ENCODE measurements at places on chromosomes 5 and 9.

GRCh38 chr5:60209146-60209840 lies 315.8 kb upstream of the PDE4D start:
- no peak for DNase-seq

GRCh38 chr9:124660341-124660801 lies 110.7 kb downstream of the NR6A1 start:
- DNase-seq: peak; percentile 44

GRCh38 chr5:127656825-127657224 lies 7.9 kb downstream of the CTXN3 start:
- DNase-seq: no peak

DNA sequence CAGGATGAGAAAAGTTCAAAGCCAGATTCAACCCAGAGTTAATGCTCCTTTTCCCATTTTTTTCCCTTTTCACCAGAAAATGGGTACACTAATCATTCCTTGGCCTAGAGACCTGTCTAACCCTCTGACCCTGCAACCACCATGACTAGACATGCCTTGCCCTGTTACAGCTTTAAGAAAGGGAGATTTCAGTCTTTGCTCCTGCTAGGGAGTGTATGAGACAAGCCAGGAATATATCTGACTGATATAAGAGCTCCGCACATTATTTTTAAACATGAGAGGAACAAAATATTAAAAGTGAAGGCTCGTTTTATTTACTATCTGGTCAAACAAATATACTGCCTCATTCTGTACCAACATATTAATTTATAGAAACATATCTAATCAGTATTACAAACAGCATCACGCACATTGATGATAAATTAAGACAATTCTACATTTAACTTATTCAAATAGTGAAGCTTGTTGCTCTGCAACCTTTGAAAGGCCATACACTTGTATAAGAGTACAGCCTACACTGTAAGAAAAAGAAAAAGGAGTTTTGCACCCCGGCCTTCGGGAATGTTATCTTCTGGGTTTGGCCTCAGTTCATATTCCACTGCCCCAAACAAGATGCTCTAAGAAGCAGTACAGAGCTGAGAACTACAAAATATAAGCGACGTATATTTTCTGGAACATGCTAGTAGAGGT lies 132.7 kb downstream of the FBXL17 start:
- no peak for DNase-seq

- no peak for DNase-seq
Measured at GRCh38 chr9:98909935-98910334, 33.8 kb upstream of the COL15A1 start.

DNA sequence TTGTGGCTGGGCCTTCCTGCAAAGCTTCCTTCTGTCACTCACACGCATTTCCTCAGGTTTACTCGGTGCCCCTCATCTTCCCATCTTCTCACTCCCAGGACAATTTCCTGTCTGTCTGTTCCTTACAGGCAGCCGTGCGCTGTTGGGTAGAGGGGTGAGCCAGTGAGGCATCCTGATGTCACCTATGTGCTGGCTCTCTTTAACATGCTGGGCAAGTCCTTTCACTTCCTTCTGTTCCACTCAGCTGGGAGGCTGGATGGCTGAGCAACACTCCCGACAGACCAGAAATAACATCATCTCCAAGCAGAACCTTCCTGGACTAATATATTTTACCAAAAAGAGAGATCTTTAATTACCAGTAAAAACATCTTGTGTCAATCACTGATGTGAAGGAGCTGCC lies 103.0 kb downstream of the HSD17B3 start:
- DNase-seq: no peak

DNA sequence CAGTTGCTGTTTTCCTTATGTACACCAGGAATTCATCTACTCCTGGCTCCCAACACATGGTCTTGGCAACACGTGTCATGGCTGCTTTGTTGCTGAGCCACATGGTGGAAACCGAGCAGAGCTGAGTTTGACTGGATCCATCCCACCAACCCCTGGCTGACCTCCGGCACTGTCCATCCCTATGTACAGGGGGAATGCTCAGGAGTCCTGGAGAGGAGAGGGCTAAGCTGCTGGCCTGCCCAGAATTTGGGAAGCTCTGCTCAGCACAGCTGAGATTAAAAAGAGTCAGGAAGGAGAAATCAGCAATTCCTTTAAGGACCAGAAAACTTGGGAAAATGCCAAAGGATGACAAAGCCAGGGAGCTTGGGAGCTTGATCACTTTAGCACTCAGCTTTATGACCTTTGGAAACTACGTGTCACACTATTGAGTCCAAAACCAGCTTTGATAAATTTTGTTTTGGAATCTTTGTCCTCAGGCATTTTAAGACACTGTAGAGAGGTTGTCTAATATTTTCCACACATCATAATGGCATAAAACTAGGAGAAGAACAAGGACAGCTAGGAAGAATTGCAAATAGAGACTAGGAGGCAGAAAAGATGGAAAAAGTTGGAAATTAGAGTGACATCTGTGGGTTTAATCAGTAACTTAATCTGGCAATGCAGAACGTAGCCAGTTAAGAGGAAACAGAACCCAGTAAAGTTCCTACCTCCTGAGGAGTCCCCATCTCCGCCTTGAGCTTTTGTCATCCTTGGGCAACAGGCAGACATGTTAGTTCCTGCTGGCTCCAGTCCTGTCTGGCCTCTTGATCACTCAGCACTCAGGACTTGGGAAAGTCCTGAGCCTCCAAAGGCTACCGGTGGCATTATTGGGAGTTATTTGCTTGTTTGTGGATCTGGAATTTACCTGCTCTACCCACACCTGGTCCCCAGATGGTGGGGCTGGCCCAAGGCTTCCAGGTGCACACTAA lies 62.5 kb upstream of the PLPP1 start:
- DNase-seq: no peak

Measured in nucleus accumbens (tissue), 56 donors.